CD4-positive, CD25-positive, alpha-beta regulatory T cell (primary cell): ENCODE measurements at places on chromosomes 11 and 22. TPM values are rescaled to one million over a fixed set of nuclear protein-coding genes. Genes with fewer than 3 reads are reported as not detected.

DNA sequence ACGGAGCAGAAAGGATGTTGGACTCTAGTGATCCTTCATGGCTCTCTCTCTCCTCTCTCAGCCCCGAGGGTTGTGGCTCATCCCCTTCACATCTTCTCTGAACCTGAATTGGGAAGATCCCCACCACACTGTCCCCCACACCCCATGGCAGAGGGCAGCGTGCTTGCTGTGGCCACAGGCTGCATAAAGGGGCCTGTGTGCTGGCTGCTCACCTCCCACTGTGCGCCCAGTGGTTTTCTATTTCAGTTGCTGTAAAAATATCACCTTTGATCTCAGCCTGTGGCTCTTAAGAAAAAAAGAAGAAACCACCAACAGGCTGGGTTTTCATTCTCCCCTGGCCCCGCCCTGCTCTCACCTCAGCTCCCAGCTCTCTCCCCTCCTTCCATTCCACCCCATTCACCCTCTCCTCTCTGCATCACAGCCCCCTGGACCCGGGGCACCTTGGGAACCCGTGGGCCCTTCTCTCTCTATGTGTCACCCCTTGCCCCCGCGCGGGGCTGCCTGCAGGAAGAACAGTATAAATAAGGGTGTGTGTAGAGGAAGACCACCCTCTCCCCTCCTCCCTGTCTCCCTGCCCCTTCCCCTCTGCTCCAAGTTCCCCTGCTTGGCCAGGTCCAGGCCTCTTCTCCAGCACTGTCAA lies 25.8 kb upstream of the WNT11 start:
- no peak for DNase-seq

APOL1 gene
- polyA plus RNA-seq = 8.4 TPM

GRCh38 chr11:65932558-65932919 lies 12.7 kb upstream of the TSGA10IP start:
- DNase-seq = no peak

VWCE gene
- polyA plus RNA-seq = not detected

DNA sequence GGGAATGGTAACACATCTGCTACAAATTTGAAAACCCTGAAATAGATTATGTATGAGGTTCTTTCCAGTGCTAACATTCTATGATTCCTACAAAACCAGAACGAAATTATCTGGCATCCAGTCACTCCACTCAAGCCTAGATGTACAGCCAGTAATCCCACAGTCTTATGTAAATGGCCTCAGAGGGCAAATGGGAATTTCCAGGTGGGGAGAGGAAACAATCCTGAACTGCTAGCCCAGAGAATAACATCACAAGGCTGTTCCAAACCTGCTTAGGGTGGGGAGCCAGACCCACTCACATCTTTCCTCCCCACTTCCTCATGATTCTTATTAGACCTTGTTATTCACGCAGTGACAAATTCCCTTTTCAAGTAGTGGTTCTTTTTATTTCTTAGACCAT lies 3.5 kb downstream of the FIBIN start:
- DNase-seq = no peak

GRCh38 chr11:103109818-103110388 lies 677 bp downstream of the DYNC2H1 start:
- DNase-seq = no peak

FAM227A gene
- not detected for polyA plus RNA-seq

DNA sequence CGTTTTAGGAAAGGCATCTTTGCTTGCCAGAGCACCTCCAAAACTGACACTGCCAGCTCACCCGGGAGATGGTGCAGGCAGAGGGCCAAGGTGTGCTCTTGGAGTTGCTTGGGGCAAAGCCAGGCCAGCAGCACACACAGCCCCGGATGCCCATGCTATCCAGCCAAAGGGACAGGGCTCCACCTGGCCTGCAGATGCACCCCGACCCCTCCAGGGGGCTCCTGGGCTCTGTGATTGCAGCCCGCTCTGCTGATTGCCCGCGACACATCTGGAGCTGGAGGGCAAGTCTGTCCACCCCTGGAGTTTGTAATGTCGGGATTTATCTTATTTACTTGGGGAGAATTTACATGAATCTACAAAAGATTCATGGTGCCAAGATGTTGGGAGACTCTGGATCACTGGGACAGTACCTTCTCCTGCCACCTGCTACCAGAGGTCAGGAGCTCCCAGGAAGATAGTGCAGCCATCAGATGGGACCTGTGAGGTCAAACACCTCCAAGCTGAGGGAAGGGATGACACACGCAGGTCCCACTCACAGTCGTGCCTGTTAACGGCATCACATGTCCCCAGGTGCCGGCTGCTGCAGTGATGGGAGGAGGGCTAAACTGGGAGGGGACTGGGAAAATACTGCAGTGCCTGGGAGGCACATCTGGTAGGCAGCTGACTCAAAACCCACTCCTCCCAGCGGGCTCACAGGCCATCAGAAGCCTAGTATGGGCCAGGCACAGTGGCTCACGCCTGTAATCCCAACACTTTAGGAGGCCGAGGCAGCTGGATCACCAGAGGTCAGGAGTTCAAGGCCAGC lies 17.2 kb downstream of the CBX7 start:
- no peak for DNase-seq

DNA sequence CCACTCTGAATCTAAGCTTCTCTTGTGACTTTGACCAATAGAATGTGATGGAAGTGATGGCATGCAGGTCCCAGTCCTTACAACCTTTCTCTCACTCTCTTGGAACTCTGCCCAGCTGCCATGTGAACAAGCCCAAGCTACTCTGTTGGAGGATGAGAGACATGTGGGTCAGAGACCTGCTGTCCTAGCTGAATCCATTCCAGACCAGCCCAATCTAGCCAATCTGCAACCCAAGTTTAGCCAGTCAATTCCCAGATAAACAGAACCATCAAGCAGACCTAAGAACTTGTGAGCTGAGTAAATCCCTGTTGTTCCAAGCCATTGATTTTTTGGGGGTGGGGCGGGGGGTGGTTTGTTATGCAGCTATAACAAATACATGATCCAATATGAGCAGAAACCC lies 69.2 kb upstream of the GRK3 start:
- DNase-seq = no peak

DNA sequence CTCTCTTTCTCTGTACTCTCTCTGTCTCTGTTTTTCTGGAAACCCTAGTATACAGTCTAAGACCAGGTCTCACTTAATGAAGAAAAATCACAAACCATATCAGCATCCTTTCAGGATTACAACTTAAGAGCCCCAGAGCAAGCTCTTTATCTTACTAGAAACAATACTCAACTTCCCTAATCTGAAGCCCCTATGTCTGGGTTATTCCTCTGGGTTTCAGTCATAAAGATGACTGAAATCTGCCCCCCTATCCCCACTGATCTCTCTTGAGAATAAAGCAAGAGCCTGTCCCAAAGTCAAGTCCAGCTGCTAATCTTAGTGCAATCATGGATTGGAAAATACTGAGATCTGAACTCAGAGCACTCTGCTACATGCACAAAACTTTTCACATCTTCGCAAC lies 53.9 kb upstream of the PICALM start:
- DNase-seq = no peak

DNA sequence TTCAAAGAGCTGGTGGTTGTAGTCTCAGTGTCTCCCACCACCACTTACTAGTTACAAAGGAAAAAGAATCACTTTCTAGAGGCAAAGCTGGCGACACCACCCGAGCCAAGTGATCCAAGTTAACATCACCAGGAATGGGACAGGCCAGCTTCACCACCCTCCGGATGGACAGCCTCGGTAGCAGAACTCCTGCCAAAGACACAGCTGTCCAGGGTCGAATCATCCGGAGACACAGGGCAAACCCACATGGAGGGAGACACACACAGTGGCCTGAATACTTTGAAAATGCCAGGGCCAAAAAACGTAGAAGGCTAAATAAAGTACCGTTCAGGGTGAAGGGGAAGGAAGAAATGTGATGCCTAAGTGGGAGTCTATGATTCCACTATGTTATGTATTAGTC lies 33.1 kb downstream of the KCNQ1 start:
- DNase-seq = no peak

TRIM6 gene
- polyA plus RNA-seq = not detected

- DNase-seq = no peak
Observed at GRCh38 chr11:110912437-110912836, 200.2 kb upstream of the ARHGAP20 start.

- DNase-seq = peak; percentile 96
Observed at GRCh38 chr22:50507991-50508884, at the start of gene NCAPH2. Gene NCAPH2, plus strand, starts transcription at chr22:50508224. Its CDS starts 114 bp downstream, at chr22:50508338.

- no peak for DNase-seq
Observed at GRCh38 chr11:120224972-120225909, 14.4 kb downstream of the OAF start.

GRCh38 chr22:31477329-31477728 lies 12.3 kb downstream of the EIF4ENIF1 start:
- no peak for DNase-seq

- peak; percentile 91 for DNase-seq
Observed at GRCh38 chr22:26483439-26484359, at the start of the genes HPS4 and SRRD. Gene HPS4, minus strand, starts transcription at chr22:26483783. Its CDS starts 2,021 bp downstream, at chr22:26481762. Gene SRRD, plus strand, starts transcription at chr22:26483877. Its CDS starts 14 bp downstream, at chr22:26483891.

OR2AG2 gene
- polyA plus RNA-seq = not detected

GRCh38 chr22:20442485-20443284 lies 5.1 kb upstream of the SCARF2 start:
- no peak for DNase-seq
